ENCODE measurements at places on chromosomes 1 and 21. TPM values are rescaled to one million over a fixed set of nuclear protein-coding genes. Genes with fewer than 3 reads are reported as not detected.

Gene FCRL6
- total RNA-seq = not detected

DNA sequence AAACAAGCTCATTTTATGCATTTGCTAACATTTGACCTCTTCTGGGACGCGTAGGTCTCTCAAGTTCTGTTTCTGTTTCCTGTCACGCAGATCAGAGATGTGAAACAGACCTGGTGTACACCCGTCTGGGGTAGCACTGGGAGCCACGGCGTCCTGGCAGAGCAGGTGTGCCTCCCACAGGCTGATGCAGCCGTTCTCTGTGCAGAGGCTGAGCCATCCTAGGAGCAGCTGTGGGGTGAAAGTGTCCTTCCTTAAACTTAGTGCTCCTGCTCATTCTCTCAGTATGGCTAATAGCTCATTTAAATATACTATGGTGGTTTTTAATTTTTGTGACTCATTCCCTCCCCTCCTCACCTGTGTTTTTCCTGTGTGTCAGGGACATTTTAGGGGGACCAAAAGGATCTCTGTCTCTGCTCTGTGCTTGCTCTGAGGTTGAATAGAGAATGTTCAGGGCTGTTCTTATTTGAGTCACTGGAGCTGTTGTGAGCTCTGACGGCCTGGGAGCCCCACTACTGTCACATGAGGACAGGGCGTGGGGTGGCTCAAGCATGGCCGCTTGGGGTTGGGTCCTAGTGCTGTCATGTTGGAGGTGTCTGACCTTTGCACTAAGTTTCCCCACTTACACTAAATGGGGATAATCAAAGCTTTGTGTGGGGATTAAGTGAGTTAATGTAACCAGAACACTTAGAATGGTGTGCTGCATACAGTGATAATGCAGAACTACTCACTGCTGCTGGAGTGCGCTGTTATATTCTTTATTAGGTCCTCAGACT, 43.0 kb downstream of the GALNT2 start:
- no peaks in the 10 kb centered on the region for H3K27me3 ChIP-seq
- H3K36me3 ChIP-seq = no peaks in the 10 kb centered on the region
- DNase-seq = no peak
- no peak overlapping the region for H3K27ac ChIP-seq
- no peak overlapping the region for H3K4me3 ChIP-seq
- H3K4me1 ChIP-seq = peaks cover 7% of the 10 kb centered on the region

DNA sequence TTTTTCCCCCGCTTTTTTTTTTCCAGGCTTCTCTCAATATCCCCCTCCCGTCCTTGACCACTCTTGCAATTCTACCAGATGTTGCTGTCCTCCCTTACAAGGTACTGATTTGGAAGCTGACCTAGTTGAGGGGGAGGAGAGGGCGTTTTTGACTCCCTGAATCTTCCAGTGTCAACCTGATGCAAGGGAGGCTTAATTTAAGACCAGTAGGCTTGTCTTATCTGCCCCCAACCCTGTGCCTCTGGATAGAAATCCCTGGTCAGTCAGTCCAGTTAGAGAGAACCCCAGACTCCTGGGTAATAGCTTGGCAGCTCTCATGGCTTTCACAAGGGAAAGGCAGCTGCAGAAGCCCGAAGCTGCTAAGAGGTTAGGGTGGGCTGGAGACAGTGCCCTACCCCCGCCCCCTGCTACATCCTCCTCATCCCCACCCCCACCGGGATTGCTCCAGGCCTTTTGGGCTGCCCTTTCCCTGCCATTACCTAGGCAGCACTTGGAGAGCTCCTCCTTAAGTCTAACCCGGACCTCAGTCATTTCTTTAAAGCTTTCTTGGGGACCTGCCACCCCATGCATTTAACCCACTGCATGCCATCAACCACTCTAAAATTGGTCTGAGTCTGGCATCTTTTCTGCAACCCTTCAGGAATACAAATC, 3.6 kb downstream of the ACKR1 start:
- H3K36me3 ChIP-seq = no peaks in the 10 kb centered on the region
- H3K4me1 ChIP-seq = no peaks in the 10 kb centered on the region
- H3K27ac ChIP-seq = no peak overlapping the region
- H3K4me3 ChIP-seq = no peak overlapping the region
- DNase-seq = no peak

- H3K27ac ChIP-seq = no peak overlapping the region
- no peaks in the 10 kb centered on the region for H3K4me1 ChIP-seq
- DNase-seq = no peak
- no peak overlapping the region for H3K4me3 ChIP-seq
- H3K36me3 ChIP-seq = no peaks in the 10 kb centered on the region
- H3K27me3 ChIP-seq = no peaks in the 10 kb centered on the region
Observed at GRCh38 chr1:62840555-62840954, 56.6 kb downstream of the ATG4C start.

GRCh38 chr1:173733912-173734311, 19.1 kb downstream of the KLHL20 start:
- H3K27ac ChIP-seq = no peak overlapping the region
- no peak overlapping the region for H3K4me3 ChIP-seq
- H3K27me3 ChIP-seq = no peaks in the 10 kb centered on the region
- peaks cover 4% of the 10 kb centered on the region for H3K36me3 ChIP-seq
- H3K4me1 ChIP-seq = no peaks in the 10 kb centered on the region
- no peak for DNase-seq

- no peaks in the 10 kb centered on the region for H3K4me1 ChIP-seq
- no peaks in the 10 kb centered on the region for H3K27me3 ChIP-seq
- peak overlapping the region; percentile 86 for H3K27ac ChIP-seq
- DNase-seq = peak; percentile 46
- peak overlapping the region; percentile 83 for H3K4me3 ChIP-seq
- H3K36me3 ChIP-seq = no peaks in the 10 kb centered on the region
Observed at GRCh38 chr1:52142220-52143183, 613 bp downstream of the ZFYVE9 start.

DNA sequence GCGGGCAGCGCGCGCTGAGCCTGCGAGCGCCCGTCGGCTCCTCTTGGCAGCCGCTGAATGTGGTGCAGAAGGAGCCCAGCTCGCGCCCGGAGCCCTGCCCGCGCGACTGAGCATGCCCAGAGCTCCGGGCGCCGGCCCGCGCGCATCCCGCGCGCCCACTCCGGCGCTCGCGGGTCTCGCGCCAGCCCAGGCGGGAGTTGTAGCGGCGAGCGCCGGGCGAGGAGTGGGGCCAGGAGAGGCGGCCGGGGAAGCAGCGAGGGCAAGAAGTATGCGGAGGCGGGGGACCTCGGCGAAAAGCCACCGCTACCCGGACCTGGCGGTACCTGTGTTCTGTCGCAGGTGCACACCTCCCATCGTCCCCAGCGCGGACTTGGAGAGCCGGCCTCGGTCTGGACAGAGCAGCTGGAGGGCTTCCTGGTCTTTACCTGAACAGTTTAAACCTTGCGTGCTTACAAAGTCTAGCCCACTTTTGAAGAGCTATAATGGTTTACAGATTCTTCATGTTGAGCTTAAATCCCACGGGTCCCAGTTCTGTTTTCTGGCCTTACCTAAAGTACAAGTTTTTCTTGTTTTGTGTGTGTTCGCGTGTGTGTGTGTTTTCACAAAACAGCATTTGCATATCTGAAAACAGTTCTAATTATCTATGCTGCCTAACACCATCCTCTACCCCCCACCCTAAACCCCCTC, at the start of gene DDAH1:
DDAH1 (minus strand) TSS at position 61 of the 687 bp plus-strand sequence. CDS start 114 bp downstream, outside the sequence.
- peak; percentile 83 for DNase-seq
- H3K36me3 ChIP-seq = no peaks in the 10 kb centered on the region
- peak within 1 kb of the TSS; percentile 90 for H3K27ac ChIP-seq

DNA sequence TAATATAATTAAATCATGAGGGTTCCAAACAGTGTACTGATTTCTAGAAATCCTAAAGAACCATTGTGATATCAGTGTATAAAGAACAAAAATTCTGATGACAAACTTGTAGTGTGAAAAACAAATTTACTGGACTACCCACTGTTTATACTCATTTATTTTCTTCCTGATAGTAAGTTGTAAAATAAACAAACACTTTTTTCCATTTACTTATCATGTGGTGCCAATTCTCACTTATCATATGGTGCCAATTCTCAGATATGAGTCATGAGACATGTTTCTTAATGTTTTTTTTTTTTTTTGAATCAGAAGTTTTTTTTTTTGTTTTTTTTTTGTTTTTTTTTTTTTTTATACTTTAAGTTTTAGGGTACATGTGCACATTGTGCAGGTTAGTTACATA, 137.7 kb downstream of the LEPR start:
- no peaks in the 10 kb centered on the region for H3K4me1 ChIP-seq
- H3K36me3 ChIP-seq = no peaks in the 10 kb centered on the region
- H3K27ac ChIP-seq = no peak overlapping the region
- DNase-seq = no peak

- H3K4me3 ChIP-seq = no peak overlapping the region
- peak; percentile 95 for DNase-seq
- H3K4me1 ChIP-seq = peaks cover 17% of the 10 kb centered on the region
- no peaks in the 10 kb centered on the region for H3K36me3 ChIP-seq
- H3K27ac ChIP-seq = peak overlapping the region; percentile 95
Observed at GRCh38 chr1:26275580-26276431, 4.1 kb upstream of the SH3BGRL3 start.

GRCh38 chr1:229296541-229296941, 25.6 kb downstream of the RAB4A start:
- no peak for DNase-seq
- H3K4me3 ChIP-seq = no peak overlapping the region
- no peaks in the 10 kb centered on the region for H3K27me3 ChIP-seq
- no peak overlapping the region for H3K27ac ChIP-seq
- H3K4me1 ChIP-seq = no peaks in the 10 kb centered on the region

DNA sequence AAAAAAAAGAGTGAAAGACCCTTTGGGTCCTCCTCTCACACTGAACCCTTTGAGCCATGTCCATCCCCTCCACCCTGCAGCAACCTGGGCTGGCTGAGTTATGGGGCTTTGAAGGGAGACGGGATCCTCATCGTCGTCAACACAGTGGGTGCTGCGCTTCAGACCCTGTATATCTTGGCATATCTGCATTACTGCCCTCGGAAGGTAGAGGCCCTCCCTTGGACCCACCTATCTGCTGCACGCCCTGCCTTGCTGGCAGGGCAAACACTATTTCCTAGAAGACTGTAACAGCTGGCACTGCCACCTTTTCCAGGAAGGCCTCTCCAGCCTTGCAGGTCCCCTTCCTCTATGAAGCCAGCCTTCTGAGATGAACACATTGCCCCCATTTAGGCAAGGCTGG, 1.1 kb downstream of the SLC50A1 start:
- peaks cover 6% of the 10 kb centered on the region for H3K36me3 ChIP-seq
- H3K4me1 ChIP-seq = peaks cover 20% of the 10 kb centered on the region
- H3K27ac ChIP-seq = peak overlapping the region; percentile 98
- peak; percentile 68 for DNase-seq
- peak overlapping the region; percentile 45 for H3K4me3 ChIP-seq
- no peaks in the 10 kb centered on the region for H3K27me3 ChIP-seq

- peaks cover 9% of the 10 kb centered on the region for H3K4me1 ChIP-seq
- H3K4me3 ChIP-seq = no peak overlapping the region
- no peak overlapping the region for H3K27ac ChIP-seq
- peak; percentile 23 for DNase-seq
Observed at GRCh38 chr1:109928591-109929111, 18.0 kb downstream of the CSF1 start.

Gene ITPKB
- 16.9 TPM for total RNA-seq

DNA sequence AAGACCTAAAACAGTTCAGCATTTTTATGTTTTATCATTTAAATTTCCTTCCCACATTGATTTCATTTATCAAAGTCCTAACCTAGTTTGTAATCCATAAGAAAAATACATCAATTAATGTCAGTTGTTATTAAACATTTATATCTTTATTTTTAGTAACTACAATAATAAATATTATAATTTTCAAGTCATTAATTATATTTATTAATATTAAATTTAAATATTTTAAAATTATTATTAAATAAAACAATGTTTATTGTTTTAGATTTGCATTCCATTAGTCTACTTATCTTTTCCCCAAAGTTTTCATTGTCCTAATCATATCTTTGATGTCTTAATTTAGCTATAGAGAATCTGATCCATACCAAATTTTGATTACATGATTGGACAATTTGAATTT, 368.9 kb downstream of the PLA2G4A start:
- no peak overlapping the region for H3K27ac ChIP-seq
- H3K4me1 ChIP-seq = no peaks in the 10 kb centered on the region
- no peaks in the 10 kb centered on the region for H3K27me3 ChIP-seq
- no peak for DNase-seq
- no peaks in the 10 kb centered on the region for H3K36me3 ChIP-seq

Gene SLAMF9
- total RNA-seq = not detected

DNA sequence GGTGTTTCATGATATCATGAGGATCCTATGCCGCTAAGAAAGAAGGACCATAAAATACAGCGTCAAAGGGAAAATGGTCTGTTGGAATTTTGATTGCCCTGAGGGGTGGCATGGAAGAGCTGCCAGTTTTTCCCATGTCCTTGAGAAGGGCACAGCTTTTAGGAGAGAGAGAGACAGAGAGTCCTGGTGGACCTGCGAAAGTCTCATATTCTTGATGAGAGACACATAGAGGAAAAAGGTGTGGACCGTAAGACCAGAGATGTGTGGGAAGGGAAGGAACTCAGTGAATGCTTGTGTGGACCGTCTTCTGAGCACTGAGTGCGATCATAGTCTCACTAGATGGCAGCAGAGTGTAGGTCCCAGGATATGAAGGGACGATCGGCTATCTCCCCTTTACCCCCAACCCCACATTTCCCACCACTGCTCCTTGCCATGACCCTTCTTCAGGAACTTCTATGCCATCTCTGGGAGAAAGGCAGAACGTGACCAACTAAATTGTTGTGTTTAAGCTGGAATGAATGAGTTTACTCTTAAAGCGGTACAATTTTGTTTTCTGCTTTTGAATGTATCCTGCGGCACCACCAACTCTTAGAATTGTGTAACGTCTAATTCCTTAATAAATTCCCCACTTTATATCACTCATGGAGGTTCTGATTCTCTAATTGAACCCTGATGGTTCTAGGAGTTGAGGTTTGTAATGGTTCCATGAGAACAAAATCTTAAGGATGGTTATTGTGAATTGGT, 117.7 kb downstream of the CTH start:
- H3K27me3 ChIP-seq = no peaks in the 10 kb centered on the region
- no peak overlapping the region for H3K4me3 ChIP-seq
- DNase-seq = no peak
- no peak overlapping the region for H3K27ac ChIP-seq

DNA sequence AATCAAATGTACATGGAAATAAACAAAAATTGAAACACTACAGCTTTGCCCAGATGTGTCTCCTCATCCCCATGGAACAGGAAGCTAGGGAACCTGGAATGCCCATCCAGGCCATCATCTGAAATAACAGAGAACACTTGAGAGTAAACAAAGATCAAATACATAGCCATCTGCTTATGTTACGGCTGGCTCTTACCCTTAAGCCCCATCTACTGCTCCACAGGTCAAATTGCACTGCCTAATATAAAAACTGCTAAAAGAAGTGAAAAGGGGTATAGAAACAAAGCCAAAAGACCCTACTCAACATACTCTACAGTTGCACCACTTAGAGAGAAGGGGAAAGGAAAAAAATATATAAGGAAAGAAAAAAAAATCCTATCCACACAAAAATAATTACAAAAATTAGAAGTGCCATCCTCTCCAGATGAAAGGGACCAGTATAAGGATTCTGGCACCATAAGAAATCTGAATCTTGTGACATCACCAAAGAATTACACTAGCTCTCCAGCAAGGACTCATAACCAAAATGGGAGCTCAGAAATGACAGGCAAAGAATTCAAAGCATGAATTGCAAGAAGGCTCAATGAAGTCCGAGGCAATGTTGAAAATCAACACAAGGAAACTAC, 26.9 kb downstream of the OR6Y1 start:
- no peak for DNase-seq
- H3K4me1 ChIP-seq = no peaks in the 10 kb centered on the region
- H3K36me3 ChIP-seq = no peaks in the 10 kb centered on the region
- no peak overlapping the region for H3K4me3 ChIP-seq
- H3K27me3 ChIP-seq = no peaks in the 10 kb centered on the region

All from colonic mucosa (tissue), 4 donors.